ENCODE measurements at places on chromosomes 16 and 17.

- DNase-seq, result no peak
Observed at GRCh38 chr17:42518046-42518754, 17.8 kb upstream of the NAGLU start.

DNA sequence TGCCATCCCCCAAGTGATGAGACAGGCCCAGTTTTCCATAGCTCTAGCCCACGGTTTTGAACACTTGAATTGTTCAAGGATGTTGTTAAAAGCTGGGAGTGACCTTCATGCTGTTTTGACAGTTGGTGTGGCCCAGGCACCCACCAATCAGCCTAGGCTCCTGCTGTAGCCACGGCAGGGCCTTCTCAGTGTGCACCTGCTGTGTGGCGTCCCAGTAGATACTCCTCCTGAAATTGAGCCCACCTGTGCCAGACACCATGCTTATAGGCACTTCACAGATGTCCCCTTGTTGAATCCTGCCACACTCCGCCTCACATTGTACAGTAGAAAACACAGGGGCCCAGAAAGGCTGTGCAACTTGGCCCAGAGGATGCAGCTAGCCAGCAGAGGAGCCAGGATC lies 86.4 kb downstream of the SOCS1 start:
- no peak for DNase-seq

GRCh38 chr17:30332057-30332542 lies 1.8 kb downstream of the TMIGD1 start:
- DNase-seq, result no peak

- DNase-seq, result no peak
Observed at GRCh38 chr17:77438241-77439188, 297.7 kb downstream of the SEC14L1 start.

- no peak for DNase-seq
Observed at GRCh38 chr16:3612510-3613466, 1.4 kb upstream of the SLX4 start.

DNA sequence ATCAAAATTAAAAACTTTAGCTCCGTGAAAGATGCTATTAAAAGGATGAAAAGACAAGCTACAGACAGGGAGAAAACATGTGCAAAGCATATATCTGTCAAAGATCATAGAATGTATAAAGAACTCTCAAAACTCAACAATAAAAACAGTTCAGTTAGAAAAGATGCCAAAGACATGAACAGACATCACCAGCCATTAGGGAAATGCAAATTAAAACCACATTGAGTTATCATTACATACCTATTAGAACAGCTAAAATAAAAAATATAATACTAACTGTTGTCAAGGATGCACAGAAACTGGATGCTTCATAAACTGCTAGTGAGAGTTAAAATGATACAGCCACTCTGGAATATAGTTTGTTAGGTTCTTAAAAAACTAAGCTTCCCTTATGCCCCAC lies 58.8 kb downstream of the NFATC3 start:
- DNase-seq, result no peak

- DNase-seq, result no peak
Observed at GRCh38 chr16:72576189-72576588, 404.2 kb upstream of the PMFBP1 start.

DNA sequence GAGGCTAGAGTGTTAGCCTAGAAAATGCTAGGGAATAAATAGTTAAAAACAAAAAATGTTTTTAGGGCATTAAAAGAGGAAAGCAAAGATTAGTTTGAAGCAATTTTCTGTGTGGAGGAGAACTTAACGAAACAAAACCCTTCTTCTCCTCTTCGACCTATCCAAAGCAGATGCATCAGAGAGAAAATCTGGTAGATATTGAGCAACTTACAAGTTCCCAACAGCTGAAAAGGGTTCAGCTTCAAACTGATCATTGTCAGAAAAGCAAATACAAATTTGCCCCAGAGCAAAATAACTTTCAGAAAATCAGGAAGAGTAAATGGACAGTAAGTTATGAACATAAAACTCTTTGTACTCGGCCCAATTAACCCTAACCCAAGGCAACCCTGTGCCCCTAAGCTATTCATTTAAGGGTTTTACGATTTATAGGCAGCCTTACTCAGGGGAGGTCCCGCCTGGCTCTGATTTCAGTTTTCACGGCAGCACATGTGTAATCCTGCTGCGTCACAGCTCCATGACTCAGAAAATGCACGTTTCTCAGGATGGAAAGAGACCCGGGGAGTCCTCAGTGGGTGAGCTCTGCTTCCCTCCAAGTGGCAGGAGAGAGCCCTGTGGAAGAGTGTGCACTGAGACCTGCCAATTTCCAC lies 405.7 kb upstream of the SALL1 start:
- no peak for DNase-seq

All from GM19239 (cell line).